SHP77 treated with DMSO at 0.1 percent for 48 hours (cell line): ENCODE measurements at places on chromosomes 6 and 20.

DNA sequence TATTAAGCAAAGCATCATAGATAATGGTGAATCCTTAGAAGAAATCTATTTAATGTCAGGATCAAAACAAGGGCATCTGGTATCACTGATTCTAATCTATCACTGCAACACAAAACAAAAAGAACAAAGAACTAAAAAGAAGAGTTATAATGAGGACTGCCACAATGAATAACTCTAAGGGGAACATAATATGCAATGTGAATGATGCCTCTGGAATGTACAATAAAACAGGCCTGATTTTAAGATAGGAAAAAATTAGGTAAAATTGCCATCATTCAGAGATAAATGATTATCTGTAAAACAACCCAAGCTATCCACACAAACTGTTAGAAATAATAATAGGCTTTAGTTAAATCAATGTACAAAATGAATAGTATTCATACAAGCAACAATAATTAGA, 936.7 kb upstream of the CITED2 start:
- DNase-seq: no peak

- DNase-seq: no peak
Observed at GRCh38 chr6:106102967-106103727, 17.0 kb downstream of the PRDM1 start.

- no peak for DNase-seq
Observed at GRCh38 chr20:43472671-43473380, 15.1 kb downstream of the SRSF6 start.

DNA sequence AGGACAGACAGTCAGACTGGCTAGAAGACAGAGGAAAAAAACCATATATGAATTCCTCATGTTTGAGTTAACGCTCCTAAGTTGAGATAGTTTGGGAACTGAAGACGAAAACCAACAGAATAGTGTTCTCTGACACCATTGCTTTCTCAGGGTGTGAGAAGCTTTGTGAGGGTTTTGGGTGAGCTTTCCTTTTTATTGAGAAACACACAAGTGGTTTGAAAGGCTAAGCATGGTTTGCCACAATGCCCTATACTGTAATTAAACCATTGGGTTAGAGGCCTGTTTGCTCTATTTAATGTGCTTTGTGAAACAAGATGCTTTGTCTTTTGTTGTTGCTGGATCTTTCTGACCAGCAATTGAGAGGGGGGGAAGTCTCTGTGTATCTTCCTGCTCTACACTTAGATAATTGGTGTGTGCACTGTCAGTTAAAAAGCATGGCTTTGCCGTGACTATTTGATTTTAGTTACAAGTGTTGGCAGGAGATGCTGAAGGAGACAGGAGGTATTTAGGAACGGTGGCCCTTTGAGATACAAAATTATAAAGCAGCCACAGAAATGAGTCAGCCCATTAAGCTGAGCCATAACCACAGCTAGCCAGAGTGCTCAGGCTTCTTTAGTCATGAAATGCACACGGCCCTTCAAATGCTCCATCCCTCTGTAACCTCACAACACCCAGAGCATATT, 273.0 kb upstream of the PREP start:
- no peak for DNase-seq

DNA sequence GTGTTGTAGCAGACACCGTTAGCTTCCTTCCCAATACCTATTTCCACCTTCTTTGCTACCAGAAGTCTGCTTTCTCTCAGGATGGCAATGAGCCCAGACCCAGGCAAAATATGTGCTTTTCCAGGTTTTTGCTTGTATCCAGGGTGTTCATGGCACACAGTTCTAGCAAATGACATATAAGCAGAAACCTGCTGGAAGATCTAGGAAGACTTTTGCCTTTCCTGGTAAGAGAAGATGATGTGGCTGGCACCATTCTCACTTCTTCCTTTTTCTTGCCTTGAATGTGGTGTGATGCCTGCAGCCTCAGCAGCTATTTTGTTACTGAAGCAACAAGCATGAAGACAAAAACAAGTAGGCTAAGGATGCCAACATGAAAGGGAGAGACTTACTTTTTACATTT, 19.2 kb upstream of the TBC1D22B start:
- no peak for DNase-seq

- no peak for DNase-seq
Observed at GRCh38 chr20:34998331-34998950, 42.8 kb downstream of the MYH7B start.

DNA sequence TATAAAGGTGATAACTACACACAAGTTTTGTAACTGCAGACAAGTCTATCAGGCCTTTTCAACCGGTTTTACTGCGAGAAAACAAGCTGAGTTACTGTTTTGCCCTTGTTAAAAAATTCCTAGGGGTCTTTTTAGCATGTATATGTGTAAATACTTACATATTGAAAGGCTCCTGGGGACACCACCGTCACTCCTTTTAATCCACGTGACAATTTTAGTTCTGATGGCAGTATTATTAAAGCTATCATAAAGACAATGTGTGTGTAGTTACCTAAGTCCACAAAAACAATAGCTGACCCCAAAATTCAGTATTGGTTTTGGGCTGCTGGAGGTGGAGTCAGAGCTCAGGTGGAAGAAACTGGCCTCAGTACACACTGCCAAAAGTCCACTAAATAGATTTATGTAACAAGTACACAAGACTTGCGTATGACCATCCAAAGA, 41.3 kb upstream of the HFE start:
- no peak for DNase-seq

DNA sequence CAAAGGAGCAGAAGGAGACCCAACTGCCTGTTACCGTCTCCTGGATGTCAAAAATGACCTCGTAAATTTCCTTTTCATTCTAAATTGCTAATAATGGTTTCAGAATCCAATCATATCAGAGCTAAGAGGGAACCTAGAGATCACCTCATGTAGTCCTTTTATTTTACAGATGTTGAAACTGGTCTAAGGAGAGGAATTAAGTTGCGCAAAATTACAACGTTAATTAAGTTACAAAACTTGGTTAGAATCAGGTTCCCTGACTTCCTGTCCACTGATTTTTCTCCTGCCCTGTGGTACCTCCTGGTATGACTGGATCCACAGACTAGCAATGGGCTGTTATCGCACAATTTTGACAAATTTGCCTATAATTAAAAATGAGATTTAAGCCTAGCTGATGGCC, 9.0 kb upstream of the STK38 start:
- DNase-seq: no peak

DNA sequence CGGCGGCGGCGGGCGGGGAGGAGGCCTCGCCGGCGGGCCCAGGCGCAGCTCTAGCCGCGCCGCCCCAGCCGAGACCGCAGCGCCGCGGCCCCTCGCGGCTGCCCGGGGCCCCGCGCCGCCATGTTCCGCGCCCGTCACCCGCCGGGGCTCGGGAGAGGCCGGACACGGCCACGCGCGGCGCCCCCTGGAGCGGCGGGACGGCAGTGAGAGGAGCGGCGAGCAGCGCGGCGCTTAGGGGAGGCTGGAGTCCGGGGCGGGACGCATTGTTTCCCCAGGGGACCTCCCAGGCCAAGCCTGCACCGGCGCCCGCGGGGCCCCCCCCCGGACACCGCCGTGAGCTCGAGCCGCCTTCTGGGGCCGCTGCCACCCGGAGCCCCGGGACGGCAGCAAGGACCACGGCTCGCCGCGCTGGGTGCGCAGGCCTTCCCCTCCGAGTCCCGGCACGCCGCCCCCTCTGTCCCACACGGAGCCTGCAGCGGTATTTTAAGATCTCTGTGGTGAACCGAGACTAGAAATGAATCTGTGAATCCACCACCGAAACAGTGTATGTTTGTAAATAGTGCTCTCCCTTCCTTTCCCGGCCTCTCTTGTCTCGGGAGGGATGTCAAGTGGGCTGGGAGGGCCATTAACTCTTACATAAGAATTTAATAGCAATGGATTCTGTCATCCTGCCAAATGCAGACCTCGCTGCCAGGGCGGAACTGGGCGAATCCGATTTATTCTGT, 424 bp upstream of the KIF13A start:
- DNase-seq: no peak

GRCh38 chr20:24411003-24411833, 58.2 kb upstream of the SYNDIG1 start:
- DNase-seq: no peak

DNA sequence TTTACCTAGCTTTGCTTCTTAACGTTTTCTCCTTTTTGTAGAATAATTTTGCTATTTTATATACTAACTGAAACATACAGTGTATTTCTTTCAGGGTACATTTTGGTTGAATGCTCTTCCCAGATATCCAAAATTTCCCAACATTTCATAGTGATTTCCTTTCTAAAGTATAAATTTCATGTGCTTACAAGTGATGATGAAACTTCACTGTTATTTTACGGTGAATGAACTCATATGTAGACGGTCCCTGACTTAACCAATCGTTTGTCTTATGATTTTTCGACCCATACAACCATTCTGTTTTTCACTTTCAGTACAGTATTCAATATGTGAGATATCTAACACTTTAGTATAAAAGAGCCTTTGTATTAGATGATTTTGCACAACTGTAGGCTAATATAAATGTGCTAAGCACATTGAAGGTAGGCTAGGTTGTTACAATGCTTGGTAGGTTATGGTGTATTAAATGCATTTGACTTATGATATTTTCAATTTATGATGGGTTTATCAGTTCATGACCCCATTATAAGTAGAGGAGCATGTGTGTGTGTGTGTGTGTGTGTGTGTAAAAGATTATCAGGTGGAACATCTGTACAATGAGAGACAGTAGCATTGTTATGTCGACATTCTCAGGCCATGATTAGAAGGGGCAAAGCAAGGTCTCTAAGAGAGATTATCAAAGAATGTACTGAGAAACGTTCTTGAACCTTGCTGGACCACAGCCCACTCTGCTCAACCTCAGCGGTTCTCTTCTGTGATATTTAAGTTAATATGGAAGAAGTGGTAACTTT, 20.9 kb downstream of the HIVEP1 start:
- no peak for DNase-seq

- no peak for DNase-seq
Observed at GRCh38 chr6:130724089-130724488, 103.1 kb upstream of the SMLR1 start.

GRCh38 chr6:29451471-29452193, 5.2 kb downstream of the OR11A1 start:
- no peak for DNase-seq

DNA sequence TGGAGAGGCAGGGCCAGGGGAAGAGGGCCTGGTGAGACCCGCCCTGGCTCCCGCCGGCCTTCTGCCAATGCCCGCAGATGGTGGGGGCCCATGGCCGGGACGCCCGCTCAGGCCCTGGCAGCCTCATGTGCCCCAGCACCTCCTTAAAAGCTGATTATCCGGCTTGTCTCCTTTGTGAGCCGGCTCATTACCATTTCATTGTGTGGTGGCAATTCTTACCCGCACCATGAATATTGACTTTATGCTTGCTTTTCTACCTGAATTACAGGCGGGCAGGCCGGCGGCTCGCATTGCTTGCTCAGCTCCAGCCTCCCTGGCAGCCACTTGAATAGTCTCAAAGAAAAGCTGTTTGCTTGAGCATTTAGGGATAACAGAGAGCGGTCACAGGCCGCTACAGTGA, 120.0 kb upstream of the JAG1 start:
- no peak for DNase-seq

DNA sequence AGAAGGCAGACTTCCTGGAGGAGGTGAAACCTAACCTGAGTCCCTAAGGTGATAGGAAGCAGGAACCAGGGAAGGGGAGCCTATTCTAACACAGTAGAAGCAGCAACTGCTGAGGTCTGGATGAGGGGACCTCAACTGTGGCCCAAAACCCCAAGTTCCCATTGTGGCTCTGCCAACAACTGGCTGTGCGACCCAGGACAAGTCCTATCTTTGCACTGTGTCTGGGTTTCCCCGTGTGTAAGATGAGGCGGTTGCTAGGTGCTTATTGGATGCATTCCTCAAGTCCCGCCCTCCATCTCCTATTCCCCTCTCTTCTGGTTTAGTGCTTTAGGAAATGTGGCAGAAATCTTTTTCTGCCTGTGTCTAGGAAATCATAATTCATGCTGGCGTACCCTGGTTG, 52.2 kb upstream of the TTPAL start:
- DNase-seq: no peak

DNA sequence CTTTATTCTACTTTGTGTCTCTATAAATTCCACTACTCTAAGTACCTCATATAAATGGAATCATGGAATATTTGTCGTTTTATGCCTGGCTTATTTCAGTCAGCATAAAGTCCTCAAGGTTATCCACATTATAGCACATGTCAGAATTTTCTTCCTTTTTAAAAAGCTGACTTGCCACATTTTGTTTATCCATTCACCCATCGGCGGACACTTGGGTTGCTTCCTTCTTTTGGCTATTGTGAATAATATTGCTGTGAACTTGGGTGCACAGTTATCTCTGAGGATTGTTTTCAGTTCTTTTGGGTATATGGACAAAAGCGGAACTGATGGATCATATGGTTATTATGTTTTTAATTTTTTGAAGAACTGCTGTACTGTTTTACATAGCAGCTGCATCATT, 39.1 kb upstream of the ME1 start:
- no peak for DNase-seq

GRCh38 chr6:33314943-33315792, 1.3 kb upstream of the TAPBP start:
- no peak for DNase-seq

- no peak for DNase-seq
Observed at GRCh38 chr6:41201764-41202173, 820 bp upstream of the TREML2 start.

DNA sequence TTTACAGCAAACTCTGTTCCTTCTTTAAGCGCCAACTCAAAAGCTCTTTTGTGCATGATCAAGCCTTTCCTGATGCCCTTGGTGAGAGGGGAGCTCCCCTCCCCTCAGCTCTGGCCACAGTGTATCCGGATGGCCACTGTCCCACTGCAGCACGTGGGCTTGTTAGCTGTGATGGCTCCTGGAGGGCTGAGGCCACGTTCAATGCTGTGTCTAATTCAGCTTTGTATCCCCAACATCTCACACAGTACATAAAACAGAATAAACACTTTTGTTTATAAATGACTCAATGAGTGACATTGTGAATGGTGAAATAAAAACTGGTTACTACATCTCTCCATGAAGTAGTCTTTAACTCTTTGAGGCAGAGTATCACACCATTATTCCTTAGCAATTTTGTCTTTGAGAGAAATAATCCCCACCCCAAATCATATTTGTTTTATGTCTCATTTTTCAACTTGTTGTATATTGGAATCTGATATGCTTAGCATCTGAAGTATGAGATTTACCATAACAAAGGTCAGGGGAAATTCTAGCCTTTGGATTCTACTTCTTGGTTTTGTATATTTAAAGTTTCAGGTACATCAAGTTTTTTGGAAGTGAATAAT, 44.5 kb downstream of the EDN1 start:
- DNase-seq: no peak

DNA sequence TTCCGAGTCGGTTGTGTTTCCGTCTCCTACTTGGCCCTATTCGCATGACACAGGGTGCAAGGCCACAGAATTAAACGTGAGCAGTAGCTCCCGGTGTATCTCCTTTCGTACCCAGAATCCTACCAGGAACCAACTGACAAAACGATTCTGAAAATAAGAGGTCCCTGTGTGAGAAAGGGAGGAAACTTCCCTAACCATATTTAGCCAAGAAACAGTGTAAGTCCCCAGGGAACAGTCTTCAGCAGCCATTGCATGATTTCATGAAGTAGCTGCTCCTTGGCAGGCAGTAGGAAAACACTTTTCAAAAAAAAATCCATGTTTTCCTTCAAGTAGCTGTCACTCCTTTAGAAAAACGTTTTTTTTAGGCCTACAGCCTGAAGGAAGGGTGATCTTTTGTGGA, 46.9 kb downstream of the PDE10A start:
- DNase-seq: no peak

- no peak for DNase-seq
Observed at GRCh38 chr6:161186173-161186769, 87.6 kb downstream of the AGPAT4 start.
